ENCODE measurements at places on chromosomes 11 and 22. TPM values are rescaled to one million over a fixed set of nuclear protein-coding genes. Genes with fewer than 3 reads are reported as not detected.

- DNase-seq, result no peak
Observed at GRCh38 chr11:110235966-110236365, 60.4 kb downstream of the RDX start.

- no peak for DNase-seq
Observed at GRCh38 chr11:126157326-126158030, 54.0 kb downstream of the RPUSD4 start.

Gene NELL1
- 0.98 TPM for total RNA-seq

GRCh38 chr11:108758458-108758857, 93.6 kb downstream of the DDX10 start:
- DNase-seq, result no peak

DNA sequence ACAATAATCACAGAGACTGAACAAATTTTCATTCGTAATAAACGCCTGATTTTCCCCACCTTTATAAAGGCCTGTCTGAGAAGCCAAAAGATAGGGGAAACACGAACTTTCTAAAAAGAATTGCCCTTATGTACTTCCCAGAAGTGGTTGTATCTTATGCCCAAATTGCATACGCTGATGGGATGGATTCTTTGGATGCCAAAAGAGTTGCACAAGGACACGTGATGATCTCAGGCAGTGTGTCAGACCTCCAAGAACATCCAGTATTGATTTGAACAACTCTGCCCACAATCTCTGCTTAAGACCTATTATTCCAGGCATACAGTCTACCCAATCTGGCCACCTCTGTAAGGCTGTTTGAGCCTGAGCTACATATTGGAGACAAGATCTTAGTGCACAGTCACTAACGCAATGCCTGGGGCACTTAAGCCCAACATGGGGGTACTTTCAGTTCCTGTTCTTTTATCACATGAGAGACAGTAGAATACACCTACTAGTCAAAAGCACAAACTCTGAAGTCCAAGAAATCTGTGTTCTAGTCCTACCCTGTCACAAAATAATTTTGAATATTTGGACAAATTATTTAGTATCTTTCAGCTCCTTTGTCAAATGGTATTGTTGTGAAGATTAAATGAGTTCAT, 38.9 kb downstream of the OR10A6 start:
- DNase-seq, result no peak

- DNase-seq, result no peak
Observed at GRCh38 chr11:127995921-127996320, 591.4 kb downstream of the ETS1 start.

- peak; percentile 81 for DNase-seq
Observed at GRCh38 chr11:130771708-130772107, 144.6 kb downstream of the SNX19 start.

Gene OR4A16
- total RNA-seq, result not detected

Gene NRGN
- total RNA-seq, result 1.4 TPM
